ENCODE measurements at places on chromosomes 16 and 17. TPM values are rescaled to one million over a fixed set of nuclear protein-coding genes. Genes with fewer than 3 reads are reported as not detected.

METRN gene
- 37.2 TPM for total RNA-seq

DNA sequence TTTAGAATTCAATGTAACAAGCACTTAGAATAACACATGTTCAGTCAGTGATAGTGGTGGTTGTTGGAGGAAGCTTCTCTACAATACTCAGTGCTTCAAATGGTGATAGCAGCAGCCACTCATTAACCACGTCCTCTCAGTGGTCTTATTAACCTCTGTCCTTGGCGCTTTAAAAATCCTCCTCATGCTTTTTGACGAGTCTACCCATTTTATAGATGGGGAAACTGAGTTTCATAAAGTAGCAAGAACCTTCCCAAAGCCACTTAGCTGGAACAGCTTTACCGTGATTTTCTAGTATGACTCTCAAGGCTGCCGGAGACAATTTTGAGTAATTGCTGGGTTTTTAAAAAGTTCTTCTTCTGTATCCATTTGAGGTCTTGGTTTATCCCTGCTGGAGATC, 47.4 kb downstream of the PLCG2 start:
- no peaks in the 10 kb centered on the region for H3K27me3 ChIP-seq
- peaks cover 12% of the 10 kb centered on the region for H3K4me1 ChIP-seq
- no peak for DNase-seq
- no peak overlapping the region for H3K27ac ChIP-seq
- no peaks in the 10 kb centered on the region for H3K36me3 ChIP-seq
- no peak overlapping the region for H3K4me3 ChIP-seq

DNA sequence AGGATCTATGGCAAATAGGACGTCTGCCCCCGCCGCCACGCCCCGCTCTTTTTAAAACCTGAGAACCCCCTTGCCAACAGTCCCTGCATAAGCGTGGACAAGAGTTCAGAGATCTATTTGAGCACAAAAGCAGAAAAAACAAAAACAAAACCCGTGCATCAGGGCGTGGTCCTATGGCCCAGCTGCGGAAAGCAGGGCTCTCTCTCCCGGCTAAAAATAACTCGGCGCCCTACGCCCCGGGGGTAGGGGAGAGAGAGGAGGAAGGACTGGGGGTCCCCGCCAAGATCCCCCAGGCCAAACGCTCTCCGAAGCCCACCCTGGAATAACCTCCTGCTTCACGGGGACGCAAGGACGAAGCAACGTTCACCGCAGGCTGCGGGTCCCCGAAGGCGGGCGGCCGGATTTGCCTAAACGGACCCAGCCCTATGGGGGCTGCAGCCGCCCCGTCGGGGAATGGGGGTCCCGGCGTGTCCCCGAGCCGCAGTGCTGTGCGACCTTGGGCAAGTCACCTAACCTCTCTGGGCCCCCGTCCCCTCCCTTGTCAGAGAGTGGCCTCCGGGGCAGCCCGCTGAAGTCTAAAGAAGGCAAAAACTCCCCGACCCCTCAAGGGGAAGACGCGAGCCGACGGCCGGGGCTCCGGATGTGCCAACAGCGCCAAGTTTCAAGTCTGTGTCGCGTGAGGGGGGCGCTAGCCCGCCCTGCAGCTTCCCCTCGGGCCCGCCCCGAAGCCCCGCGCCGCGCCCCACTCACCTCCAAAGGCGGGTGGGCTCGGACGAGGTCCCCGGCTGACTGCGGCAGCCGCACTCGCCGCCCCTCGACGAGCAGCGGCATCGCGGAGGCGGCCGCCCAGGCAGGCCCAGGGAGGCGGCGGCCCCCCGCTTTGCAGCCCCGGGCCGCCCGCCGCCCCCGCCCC, 477 bp downstream of the NTAN1 start:
- H3K36me3 ChIP-seq = peaks cover 5% of the 10 kb centered on the region
- peak overlapping the region; percentile 82 for H3K4me3 ChIP-seq
- H3K4me1 ChIP-seq = peaks cover 19% of the 10 kb centered on the region
- H3K27ac ChIP-seq = peak overlapping the region; percentile 75

DNA sequence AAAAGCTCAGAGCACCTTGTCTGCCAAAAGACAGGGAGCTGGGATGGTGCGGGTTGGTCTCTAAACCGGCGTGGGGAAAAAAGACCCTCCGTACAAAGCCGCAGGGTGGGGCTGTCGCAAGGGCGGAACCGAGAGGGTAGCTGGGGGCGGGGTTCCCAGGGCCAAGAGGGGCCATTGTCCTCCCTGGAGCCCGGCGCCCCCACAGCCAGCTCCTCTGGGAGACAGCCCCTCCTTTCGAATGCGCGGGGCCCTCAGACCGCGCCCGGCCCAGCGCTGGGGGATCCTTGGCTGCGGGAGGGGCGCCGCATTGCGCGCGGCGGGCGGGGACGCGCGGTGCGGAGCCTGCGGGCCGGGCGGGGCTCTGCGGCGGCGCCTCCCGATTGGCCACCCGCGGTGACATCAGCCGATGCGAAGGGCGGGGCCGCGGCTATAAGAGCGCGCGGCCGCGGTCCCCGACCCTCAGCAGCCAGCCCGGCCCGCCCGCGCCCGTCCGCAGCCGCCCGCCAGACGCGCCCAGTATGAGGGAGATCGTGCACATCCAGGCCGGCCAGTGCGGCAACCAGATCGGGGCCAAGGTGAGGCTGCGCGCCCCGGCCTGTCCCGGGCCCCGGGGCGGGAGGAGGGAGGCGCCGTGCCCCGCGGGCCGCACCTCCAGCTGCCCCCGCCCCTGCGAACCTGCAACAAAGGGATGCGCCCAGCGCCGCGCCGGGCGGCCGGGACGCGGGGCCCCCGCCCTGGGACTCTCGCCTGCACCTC, at the start of gene TUBB3:
Gene TUBB3 (plus strand): TSS at position 459 of the 756 bp plus-strand sequence. CDS start 60 bp downstream, at position 519.
- H3K4me1 ChIP-seq = peaks cover 37% of the 10 kb centered on the region
- peak within 1 kb of the TSS; percentile 51 for H3K4me3 ChIP-seq
- peak; percentile 60 for DNase-seq
- no peaks in the 10 kb centered on the region for H3K36me3 ChIP-seq
- no peak within 1 kb of the TSS for H3K27ac ChIP-seq
- H3K27me3 ChIP-seq = peaks cover 49% of the 10 kb centered on the region

DNA sequence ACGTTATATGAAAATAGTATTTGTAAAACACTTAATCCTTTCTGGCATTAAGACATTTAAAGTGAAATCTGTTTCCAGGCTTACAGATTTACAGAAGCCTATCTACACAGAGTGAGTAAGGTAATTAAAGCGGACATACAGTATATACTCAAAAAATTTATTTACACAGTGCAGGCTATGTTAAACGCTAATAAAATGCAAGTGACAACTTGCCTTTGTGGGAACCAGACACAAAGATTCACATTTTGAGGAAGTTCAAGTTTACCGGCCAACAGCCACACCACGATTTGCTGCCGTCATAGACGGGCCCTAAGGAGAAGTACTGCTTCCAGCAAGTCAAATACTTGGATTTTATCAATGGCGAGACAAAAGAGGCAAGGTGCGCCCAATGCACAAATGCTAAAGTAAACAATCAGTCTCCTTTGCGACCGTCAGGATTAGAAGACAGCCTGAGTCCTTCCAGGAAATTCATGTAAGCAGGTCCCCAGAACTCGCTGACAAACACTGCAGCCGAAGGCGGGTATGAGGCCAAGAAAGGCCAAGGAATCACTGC, 801 bp downstream of the VPS35 start:
- H3K4me3 ChIP-seq = no peak overlapping the region
- DNase-seq = no peak
- H3K4me1 ChIP-seq = peaks cover 53% of the 10 kb centered on the region
- H3K36me3 ChIP-seq = peaks cover 24% of the 10 kb centered on the region
- H3K27ac ChIP-seq = no peak overlapping the region

GRCh38 chr17:30191072-30191471, 44.4 kb downstream of the SLC6A4 start:
- H3K27ac ChIP-seq = no peak overlapping the region
- peaks cover 5% of the 10 kb centered on the region for H3K4me1 ChIP-seq
- no peaks in the 10 kb centered on the region for H3K27me3 ChIP-seq
- peaks cover 2% of the 10 kb centered on the region for H3K36me3 ChIP-seq
- DNase-seq = no peak

GRCh38 chr17:18184143-18185031, 759 bp downstream of the ALKBH5 start:
- H3K4me1 ChIP-seq = peaks cover 54% of the 10 kb centered on the region
- H3K27ac ChIP-seq = peak overlapping the region; percentile 98
- peak overlapping the region; percentile 96 for H3K4me3 ChIP-seq
- DNase-seq = peak; percentile 84

GRCh38 chr17:75589919-75590303, 2.3 kb downstream of the MYO15B start:
- peaks cover 4% of the 10 kb centered on the region for H3K4me1 ChIP-seq
- peak overlapping the region; percentile 28 for H3K4me3 ChIP-seq
- H3K27ac ChIP-seq = no peak overlapping the region
- H3K36me3 ChIP-seq = no peaks in the 10 kb centered on the region

GRCh38 chr17:7767405-7768021, 50.0 kb downstream of the DNAH2 start:
- no peaks in the 10 kb centered on the region for H3K4me1 ChIP-seq
- H3K36me3 ChIP-seq = no peaks in the 10 kb centered on the region
- peaks cover 13% of the 10 kb centered on the region for H3K27me3 ChIP-seq
- DNase-seq = no peak
- H3K27ac ChIP-seq = no peak overlapping the region

SGSM2 gene
- 37.7 TPM for total RNA-seq

DNA sequence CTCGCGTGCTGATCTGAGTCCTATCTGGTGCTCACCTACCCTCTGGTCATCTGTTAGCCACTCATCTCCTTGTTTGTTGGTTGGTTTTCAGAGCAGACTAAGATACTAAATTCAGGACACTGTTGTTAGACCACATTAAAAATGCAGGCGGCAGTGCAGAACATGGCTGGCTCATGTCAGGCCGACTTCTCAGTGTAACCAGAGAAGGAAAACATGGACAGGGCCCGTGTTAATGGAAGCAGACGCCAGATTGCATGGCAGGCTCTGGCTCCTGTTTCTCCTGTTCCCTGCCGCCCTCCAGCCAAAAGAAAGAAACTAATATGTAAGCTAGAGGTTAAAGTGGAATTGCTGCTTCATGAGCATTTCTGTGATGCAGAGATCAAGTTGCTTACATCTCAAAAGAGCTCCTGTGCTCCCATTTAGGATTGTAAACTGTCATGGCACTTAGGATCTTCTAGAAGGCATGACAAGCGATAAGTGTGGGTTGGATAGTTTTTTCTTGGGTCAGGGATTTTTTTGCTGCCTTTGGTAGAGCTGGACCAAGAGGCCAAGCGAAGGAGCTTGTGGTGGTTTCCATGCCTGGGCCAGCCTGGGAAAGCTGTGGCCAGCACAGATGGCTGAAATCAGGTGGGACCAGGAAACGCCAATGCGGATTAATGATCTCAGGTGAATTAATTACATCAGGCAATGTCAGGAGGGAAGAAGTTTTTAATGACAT, 56.1 kb downstream of the YPEL2 start:
- H3K36me3 ChIP-seq = peaks cover 3% of the 10 kb centered on the region
- H3K4me1 ChIP-seq = peaks cover 8% of the 10 kb centered on the region

GRCh38 chr17:7897090-7897489, 8.5 kb downstream of the CHD3 start:
- no peak for DNase-seq
- peaks cover 58% of the 10 kb centered on the region for H3K36me3 ChIP-seq
- no peaks in the 10 kb centered on the region for H3K27me3 ChIP-seq
- peaks cover 11% of the 10 kb centered on the region for H3K4me1 ChIP-seq
- no peak overlapping the region for H3K4me3 ChIP-seq

GRCh38 chr17:68378268-68379176, 78.8 kb downstream of the WIPI1 start:
- no peak overlapping the region for H3K4me3 ChIP-seq
- H3K36me3 ChIP-seq = peaks cover 1% of the 10 kb centered on the region
- H3K27ac ChIP-seq = no peak overlapping the region
- no peaks in the 10 kb centered on the region for H3K27me3 ChIP-seq
- DNase-seq = no peak

SOST gene
- not detected for total RNA-seq

ETV4 gene
- total RNA-seq = 5.0 TPM

DNA sequence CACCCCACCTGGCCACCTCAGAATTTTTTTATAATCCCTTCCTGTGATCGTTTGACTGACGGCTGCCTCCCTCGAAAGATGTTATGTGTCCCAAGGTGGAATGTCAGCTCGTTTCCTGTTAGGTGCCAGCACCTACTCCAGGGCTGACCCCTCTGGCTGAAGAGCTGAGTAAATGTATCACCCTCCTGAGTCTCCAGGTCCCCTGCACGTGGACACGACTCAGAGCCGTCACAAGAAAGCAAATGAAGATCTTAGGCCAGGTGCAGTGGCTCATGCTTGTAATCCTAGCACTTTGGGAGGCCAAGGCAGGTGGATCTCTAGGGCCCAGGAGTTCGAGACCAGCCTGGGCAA, 273.2 kb downstream of the C16orf95 start:
- H3K36me3 ChIP-seq = no peaks in the 10 kb centered on the region
- DNase-seq = no peak
- no peak overlapping the region for H3K27ac ChIP-seq
- H3K4me3 ChIP-seq = no peak overlapping the region
- H3K27me3 ChIP-seq = no peaks in the 10 kb centered on the region

DNA sequence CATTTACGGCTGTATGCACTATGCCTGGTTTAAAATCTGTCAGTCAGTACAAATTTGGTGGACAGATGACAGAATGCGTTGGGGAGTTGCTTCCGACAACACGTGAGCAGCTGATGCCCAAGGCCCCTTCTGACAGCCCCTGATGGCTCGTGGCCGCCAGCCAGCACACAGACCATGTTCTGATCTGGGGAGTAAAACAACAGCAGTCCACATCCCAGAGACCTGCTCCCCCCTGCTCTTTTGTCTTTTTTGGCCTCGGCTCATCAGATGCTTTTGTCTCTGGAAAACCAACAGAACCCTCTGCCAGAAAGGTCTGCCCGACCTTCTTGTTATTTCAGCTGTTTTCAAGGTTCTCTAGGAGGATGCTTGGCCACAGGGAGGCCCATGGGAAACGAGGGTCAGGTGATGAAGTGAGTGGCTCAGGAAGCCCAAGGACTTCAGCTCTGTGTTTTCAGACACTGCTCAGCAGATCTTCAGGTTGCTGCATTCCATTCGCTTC, 10.8 kb downstream of the ARSG start:
- DNase-seq = no peak
- H3K27ac ChIP-seq = no peak overlapping the region
- H3K4me1 ChIP-seq = peaks cover 12% of the 10 kb centered on the region
- no peaks in the 10 kb centered on the region for H3K27me3 ChIP-seq

GRCh38 chr17:6556121-6557039, at the start of gene PITPNM3:
Gene PITPNM3, minus strand, starts transcription at chr17:6556555. Its CDS starts 149 bp downstream, at chr17:6556406.
- peaks cover 45% of the 10 kb centered on the region for H3K27me3 ChIP-seq
- H3K4me1 ChIP-seq = peaks cover 8% of the 10 kb centered on the region
- no peak for DNase-seq
- no peak within 1 kb of the TSS for H3K27ac ChIP-seq

CPNE2 gene
- total RNA-seq = 20.6 TPM

DNA sequence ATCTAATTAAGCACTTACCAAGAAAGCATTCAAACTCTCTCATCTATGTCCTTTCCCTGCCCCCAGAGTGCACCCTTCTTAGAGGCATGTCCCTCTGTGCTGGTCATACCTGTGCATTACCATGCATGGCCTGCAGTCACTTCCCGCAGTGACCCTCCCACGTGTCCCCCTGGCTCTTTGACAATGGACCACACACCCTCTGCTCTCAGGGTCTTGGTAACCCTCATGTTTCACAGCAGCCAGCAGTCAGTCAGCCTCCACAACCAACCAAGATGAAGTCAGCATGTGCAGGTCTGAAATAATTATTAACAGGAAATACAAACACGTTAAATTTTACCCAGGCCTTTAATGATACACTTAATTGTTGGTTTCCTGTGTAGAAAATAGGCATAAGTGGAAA, 10.1 kb downstream of the KRT33A start:
- peaks cover 53% of the 10 kb centered on the region for H3K4me1 ChIP-seq
- H3K36me3 ChIP-seq = peaks cover 2% of the 10 kb centered on the region
- no peak overlapping the region for H3K4me3 ChIP-seq
- no peaks in the 10 kb centered on the region for H3K27me3 ChIP-seq
- DNase-seq = no peak

ZFHX3 gene
- total RNA-seq = 0.16 TPM

- peaks cover 7% of the 10 kb centered on the region for H3K27me3 ChIP-seq
These were observed 6.6 kb upstream of the ABCA5 start for GRCh38 chr17:69333561-69333960.

JMJD6 gene
- total RNA-seq = 80.3 TPM

LHX1 gene
- total RNA-seq = not detected

Data from activated CD8-positive, alpha-beta T cell treated with anti-CD3 and anti-CD28 coated beads for 36 hours (primary cell).